ENCODE measurements at places on chromosomes 6 and 20.
A peak's percentile ranks its signal among the peaks of the same experiment; 100 is the strongest.

DNA sequence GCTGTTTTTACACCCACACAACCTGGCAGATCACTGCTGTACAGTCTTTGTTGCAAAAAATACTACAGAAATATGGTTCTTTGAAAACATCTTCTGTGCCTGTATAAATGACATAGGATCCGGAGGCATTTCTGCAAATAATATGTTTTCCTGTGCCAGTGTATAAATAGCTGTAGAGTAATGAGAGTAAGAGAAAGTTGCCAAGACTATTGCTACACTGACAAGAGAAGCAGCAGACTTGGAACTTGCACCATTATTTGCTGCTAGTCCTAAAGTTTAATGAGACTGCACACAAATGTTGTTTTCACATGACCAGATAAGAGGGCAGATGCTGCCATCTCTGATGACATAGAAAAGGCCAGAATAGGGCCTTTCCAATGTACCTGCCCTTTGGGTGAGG lies 50.0 kb upstream of the DTNBP1 start:
- DNase-seq = no peak

GRCh38 chr6:105332576-105332975 lies 70.3 kb downstream of the PREP start:
- no peak for DNase-seq

GRCh38 chr6:154872542-154873114 lies 122.5 kb upstream of the TIAM2 start:
- DNase-seq = peak; percentile 35

GRCh38 chr20:35000311-35000921 lies 44.7 kb downstream of the MYH7B start:
- DNase-seq = peak; percentile 70

- no peak for DNase-seq
These were observed 238.3 kb downstream of the ATXN1 start for GRCh38 chr6:16522937-16523336.

DNA sequence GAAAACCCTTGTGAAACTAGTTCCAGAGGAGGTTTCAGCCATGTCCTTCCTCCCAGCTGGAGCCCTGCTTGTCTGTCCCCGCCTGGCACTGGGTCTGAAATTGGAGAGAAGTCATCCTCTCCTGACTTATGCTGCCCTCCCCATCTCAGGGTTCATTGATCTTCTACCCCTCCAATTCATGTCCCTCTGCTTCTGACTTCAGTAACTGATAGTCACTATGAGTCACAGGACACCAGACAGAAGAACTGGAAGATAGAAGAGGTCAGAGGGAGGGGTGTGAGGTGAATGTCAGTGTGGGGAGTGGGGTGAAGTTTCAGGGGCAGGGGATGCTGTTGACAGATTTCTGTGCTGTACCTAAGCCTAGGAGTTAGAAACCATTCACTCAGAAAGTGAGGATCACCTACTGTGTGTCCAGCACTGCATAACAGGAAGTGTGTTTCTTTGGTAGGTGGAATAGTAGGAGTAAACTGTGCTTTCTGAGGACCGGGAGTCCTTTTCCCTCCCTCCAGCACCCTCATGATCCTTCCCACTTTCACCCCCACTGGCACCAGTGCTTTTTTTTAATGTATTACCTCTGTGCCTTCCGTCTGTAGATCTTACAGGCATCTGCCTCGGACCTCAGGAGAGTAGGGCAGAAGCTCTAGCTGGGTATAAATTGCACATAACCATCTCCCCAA lies 627 bp upstream of the RPP21 start:
- no peak for DNase-seq

DNA sequence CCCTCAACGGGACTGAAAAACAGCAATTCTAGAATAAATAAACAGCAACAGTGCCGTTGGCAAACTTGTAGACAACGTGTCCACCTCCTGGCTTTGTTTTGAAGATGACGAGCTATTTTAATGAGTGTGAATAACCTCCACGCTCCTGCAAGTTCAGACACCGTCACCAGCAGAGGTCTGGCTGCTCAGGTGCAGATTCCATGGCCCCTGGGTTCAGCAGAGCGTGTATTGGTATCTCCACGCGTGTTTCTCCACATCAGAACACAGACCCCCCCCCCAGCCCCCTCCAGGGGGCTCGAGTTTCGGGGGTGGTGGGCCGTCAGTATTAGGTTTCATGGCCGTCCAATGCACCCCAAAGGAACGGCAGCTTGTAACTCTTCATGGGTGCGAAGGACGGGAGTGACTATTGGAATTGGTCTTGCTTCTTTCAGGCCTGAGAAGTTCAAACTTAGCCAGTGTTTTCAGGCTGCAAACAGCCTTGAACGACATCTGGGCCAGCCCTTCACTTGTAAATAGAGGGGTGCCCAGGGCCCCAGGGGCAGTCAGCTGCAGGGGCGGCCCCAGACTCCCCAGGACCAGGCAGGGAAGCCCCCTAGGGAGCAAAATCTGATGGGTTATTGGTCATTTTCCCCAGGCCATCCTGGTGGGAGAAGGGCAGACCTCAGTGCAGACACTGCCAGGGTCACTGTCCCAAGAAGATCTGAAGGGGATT lies 308.6 kb downstream of the TAF4 start:
- DNase-seq = no peak

DNA sequence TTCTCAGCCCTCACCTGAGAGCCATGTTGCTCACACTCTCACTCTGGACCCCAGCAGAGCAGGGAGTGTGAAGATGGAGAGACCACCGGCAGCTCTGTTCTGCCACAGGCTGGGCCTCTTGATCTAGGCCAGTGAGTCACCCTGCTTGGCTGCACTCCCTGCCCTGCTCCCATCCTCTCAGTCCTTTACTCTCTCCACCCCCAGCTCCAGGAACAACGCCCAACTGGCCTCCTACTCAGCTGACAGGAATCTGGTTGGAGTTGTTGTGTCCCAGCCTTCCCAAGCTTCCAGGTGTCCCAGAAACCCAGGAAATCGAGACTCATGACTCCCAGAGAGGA lies at the start of gene PSORS1C1:
PSORS1C1 (plus strand) TSS at position 260 of the 338 bp plus-strand sequence. CDS start 14,833 bp downstream, outside the sequence.
- no peak for DNase-seq

DNA sequence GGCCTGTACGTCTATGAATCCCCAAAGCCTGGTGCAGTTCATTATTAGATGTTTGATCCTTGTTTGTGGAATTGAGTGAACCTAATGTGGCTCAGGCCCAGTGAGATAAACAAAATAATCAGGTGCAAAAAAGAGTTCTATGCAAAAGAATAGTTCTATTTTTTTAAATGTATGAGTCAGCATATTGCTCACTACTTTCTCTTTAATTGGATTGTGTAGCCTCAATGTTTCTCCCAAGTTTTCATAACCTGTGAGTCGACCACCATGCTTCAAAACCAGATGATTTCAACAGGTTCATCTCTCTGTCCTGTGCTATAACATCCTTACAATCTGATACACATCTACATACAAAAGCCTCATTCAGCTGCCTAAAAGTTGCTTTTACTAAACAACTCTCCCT lies 116.5 kb upstream of the HDAC2 start:
- DNase-seq = no peak

GRCh38 chr20:63056236-63057170 lies 49.7 kb upstream of the BHLHE23 start:
- peak; percentile 18 for DNase-seq

DNA sequence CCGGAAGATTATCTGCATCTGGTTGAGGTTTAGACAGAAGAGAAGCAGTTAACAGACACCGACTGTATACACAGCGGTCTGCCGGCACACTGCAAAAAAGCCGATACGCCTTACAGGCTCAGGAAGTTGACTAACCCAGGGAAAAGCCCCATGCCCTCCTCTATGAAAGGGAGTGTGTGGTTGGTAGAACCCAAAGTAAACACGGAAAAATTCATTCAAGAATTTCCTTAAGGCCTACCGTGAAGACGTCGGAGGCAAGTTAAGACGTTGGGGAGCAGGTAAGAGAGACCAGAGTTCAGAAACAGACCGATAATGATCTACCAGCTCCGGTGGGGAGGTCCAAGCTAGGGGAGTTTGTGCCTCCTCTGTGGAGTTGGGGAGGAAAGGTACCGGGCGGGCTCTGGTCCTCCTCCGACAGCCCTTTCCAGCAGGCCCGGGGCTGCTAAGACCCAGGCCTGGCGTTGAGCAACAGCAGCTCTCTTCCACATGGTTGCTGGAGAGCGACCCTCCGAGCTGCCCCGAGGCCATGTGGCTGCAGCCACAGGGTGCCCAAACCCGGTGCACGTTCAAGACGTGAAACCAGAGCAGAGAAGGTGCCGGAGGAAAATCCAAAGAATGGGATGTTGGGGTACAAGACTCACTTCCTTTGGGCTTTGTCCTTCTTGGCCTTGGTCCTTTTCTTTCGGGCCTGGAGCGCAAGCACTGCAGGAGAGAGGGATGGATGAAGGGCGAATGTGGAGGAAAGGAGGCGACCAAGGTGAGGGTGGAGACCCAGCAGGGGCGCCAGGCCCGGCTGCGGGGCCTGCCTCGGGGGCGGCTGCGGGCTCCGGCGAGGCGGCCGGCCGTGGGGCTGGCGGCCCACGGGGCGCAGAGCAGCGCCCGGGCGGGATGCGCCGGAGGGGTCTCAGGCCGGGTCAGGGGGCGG lies 809 bp downstream of the SRPK1 start:
- DNase-seq = no peak

GRCh38 chr6:51199105-51199552 lies 380.5 kb downstream of the TFAP2B start:
- no peak for DNase-seq

GRCh38 chr6:75012018-75012417 lies 193.8 kb downstream of the COL12A1 start:
- DNase-seq = no peak

- no peak for DNase-seq
These were observed 740 bp downstream of the NELFCD start for GRCh38 chr20:58981628-58982364.

GRCh38 chr6:29527564-29527963 lies 32.0 kb downstream of the UBD start:
- DNase-seq = no peak
